WTC11 (cell line): ENCODE measurements at places on chromosomes 12 and 14. TPM values are rescaled to one million over a fixed set of nuclear protein-coding genes. Genes with fewer than 3 reads are reported as not detected.

Gene GARIN6
- not detected in 3 replicates for total RNA-seq

Gene WNT1
- not detected in 3 replicates for total RNA-seq

Gene ABCD2
- total RNA-seq = 0.05 TPM in 2 of 3 replicates, not detected in the other

Gene PLEKHG3
- total RNA-seq = 70.6 to 75.3 TPM (median 71.8 TPM) in 3 replicates

Gene OTUB2
- 3.5 to 4.5 TPM (median 3.9 TPM) in 3 replicates for total RNA-seq

Gene APAF1
- total RNA-seq = 18.4 to 20.6 TPM (median 19.3 TPM) in 3 replicates

Gene TRPV4
- 2.9 to 5.4 TPM (median 5.1 TPM) in 3 replicates for total RNA-seq

Gene ACVRL1
- total RNA-seq = 0.64 to 1.5 TPM (median 0.98 TPM) in 3 replicates

Gene MYH6
- 0.09 to 0.14 TPM (median 0.09 TPM) in 3 replicates for total RNA-seq

- no peak overlapping the region for H3K27ac ChIP-seq
- DNase-seq = no peak
- peaks cover 5% of the 10 kb centered on the region for H3K4me1 ChIP-seq
- peaks cover 41% of the 10 kb centered on the region for H3K27me3 ChIP-seq
Measured at GRCh38 chr14:76371066-76371465, 4.9 kb upstream of the ESRRB start.

DNA sequence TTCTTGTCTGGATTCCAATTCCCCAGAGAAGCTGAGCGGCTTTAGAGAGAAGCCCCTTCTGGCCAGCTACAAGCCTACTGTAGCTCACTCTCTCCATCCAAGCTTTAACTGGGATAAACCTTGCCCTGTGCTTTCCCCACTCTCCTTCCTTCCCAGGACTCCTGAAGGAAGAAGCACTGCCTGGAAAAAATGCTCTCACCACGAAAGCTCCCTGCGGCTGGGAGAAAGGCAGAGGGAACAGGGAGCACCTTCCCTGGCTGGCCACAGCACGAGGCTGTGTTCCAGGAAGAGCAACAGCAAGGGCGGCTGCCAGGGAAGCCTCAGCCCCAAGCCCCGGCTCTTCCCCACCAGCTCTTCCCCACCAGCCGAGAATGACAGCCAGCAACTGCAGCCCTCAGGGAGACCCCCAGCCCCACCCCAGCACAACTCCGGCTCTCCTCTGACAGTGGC lies 40.8 kb upstream of the PNMA1 start:
- no peaks in the 10 kb centered on the region for H3K36me3 ChIP-seq
- peaks cover 67% of the 10 kb centered on the region for H3K4me1 ChIP-seq
- H3K27ac ChIP-seq = peak overlapping the region; percentile 91
- no peak overlapping the region for H3K4me3 ChIP-seq
- DNase-seq = no peak

GRCh38 chr14:34699873-34700621 lies 14.3 kb downstream of the CFL2 start:
- no peaks in the 10 kb centered on the region for H3K36me3 ChIP-seq
- no peak for DNase-seq
- no peaks in the 10 kb centered on the region for H3K4me1 ChIP-seq
- no peaks in the 10 kb centered on the region for H3K27me3 ChIP-seq
- H3K27ac ChIP-seq = no peak overlapping the region

- peak; percentile 38 for DNase-seq
- H3K27me3 ChIP-seq = no peaks in the 10 kb centered on the region
- peaks cover 8% of the 10 kb centered on the region for H3K4me1 ChIP-seq
- H3K36me3 ChIP-seq = peaks cover 7% of the 10 kb centered on the region; the same call in 1 of the 2 replicates
Measured at GRCh38 chr12:121295746-121296617, 527 bp downstream of the CAMKK2 start.

DNA sequence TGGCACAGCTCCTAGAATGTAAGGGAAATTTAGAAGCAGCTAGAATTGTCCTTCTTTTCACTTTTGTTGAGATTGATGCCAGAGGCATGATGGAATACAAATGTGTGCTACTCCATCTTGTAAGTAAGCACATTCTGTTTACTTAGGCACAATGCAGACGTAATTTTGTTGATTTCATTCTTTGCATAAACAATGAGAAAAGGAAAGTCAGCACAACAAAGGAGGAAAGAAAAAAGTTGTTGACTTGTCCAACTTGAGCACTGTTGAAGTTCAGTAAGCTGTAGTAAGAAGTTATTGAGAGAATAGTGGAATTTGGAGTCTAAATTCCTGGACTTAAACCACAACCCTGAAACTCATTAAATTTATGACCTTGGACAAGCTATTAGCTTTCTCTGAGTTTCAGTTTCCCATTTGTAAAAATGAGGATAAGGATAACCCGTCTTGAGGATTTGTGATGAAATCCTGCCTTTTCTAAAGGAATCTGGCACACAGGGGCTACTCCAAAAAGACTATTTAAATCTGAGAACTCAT lies 19.4 kb upstream of the CNTN1 start:
- peaks cover 7% of the 10 kb centered on the region for H3K4me1 ChIP-seq
- DNase-seq = no peak
- H3K36me3 ChIP-seq = peaks cover 3% of the 10 kb centered on the region; the same call in 1 of the 2 replicates
- no peak overlapping the region for H3K27ac ChIP-seq
- H3K27me3 ChIP-seq = no peaks in the 10 kb centered on the region

GRCh38 chr14:54512393-54512792 lies 2.7 kb downstream of the CGRRF1 start:
- no peaks in the 10 kb centered on the region; the same call in 1 of the 2 replicates for H3K27me3 ChIP-seq
- H3K4me3 ChIP-seq = no peak overlapping the region
- peaks cover 29% of the 10 kb centered on the region for H3K36me3 ChIP-seq
- H3K27ac ChIP-seq = no peak overlapping the region

DNA sequence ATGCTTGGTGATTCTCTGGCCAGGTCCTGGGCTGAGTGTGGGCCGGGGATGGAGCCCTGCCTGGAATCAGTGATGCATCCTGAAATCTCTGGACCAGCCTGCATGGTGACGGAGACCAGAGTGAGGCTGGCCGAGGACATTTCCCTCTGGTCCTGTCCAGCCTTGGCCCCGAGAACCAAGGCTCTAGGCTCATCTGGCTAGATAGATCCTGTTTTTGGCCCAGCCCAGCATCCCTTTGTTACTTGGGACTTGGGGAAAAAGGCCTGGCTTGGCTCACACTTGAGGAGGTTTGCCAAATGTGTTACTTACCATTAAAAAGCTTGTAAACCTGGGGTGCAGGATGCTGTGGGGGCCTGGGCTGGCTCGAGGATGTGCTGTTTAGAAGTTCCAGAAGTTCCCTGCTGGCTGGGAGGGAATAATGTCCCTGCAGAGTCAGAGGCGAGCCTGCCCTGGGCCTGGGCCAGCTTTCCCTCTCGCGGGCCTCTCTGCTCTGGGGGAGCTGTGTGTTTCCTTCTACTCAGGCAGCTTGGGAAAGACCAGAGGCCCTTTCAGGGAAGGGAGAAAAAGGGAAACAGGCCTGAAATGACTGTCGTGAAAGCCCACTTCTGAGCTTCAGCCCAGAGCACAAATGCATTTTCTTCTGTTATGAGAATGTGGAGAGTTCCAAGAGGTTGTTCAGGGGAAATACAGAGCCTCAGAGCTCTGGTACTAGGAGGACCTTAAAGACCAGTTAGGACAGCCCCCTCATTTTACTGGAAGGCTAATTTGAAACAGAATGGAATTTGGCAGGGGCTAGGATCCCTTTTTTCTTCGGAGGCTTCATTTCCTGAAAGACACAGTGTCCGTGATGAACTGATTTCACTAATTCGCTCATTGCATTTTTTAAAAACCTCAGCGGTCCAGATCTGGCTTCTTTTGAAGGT lies 47.2 kb upstream of the CTDSP2 start:
- H3K36me3 ChIP-seq = no peaks in the 10 kb centered on the region
- peaks cover 28% of the 10 kb centered on the region for H3K27me3 ChIP-seq
- H3K27ac ChIP-seq = peak overlapping the region; percentile 77
- H3K4me1 ChIP-seq = peaks cover 57% of the 10 kb centered on the region

DNA sequence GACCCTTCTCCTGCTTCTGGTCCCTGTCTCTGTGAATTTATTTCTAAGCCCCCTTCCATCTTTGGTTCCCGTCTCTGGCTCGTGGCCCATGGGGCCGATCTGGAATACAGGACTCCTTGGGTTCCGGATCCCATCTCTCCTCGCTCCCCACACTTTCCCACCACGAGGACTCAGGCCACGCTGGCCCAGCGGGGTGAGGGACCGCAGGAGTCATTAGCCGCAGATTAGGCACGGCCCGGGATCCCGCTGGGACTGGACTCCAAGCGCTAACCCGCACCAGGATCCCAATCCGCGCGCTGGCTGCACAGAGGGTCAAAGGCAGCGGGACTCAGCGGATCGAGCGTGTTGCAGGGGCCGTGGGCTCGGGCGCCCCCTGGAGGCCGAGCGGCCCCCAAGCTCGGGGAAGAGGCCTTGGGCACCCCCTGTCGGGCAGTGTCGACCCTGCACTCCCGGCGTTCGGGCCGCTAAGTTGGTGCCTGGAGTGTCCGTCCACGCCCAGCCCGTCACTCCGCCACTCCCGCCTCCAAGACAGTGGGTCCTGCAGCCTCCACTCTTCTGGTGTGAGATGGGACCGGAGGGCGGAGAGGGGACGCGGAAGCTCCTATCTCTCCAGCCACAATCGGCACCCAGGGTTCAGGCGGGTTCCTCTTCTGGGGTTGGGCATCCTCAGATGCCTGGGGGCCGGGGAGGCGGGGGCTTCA lies 9.5 kb downstream of the SHMT2 start:
- H3K4me1 ChIP-seq = peaks cover 66% of the 10 kb centered on the region
- peak; percentile 90 for DNase-seq
- H3K4me3 ChIP-seq = peak overlapping the region; percentile 84
- H3K36me3 ChIP-seq = peaks cover 8% of the 10 kb centered on the region

DNA sequence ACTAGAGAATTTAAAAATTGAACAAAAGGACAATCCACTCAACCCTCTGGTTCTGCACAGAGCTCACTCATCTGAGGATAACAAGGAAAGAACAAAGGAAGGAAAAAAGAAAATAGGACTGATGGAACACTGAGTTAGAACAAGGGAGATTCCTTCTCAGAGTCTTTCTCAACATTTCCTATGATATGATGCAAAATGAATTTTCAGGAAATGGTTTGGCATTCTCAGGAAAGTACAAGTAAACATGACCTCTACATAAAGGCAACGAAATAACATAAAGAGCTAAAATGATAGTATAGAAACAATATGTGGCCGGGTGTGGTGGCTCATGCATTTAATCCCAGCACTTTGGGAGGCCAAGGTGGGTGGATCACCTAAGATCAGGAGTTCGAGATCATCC lies 135.8 kb downstream of the ITPR2 start:
- no peak for DNase-seq
- no peak overlapping the region for H3K4me3 ChIP-seq
- peaks cover 28% of the 10 kb centered on the region for H3K4me1 ChIP-seq
- 0 out of 2 replicates have a peak overlapping the region, but pooled peaks have one; percentile 31 for H3K27ac ChIP-seq

DNA sequence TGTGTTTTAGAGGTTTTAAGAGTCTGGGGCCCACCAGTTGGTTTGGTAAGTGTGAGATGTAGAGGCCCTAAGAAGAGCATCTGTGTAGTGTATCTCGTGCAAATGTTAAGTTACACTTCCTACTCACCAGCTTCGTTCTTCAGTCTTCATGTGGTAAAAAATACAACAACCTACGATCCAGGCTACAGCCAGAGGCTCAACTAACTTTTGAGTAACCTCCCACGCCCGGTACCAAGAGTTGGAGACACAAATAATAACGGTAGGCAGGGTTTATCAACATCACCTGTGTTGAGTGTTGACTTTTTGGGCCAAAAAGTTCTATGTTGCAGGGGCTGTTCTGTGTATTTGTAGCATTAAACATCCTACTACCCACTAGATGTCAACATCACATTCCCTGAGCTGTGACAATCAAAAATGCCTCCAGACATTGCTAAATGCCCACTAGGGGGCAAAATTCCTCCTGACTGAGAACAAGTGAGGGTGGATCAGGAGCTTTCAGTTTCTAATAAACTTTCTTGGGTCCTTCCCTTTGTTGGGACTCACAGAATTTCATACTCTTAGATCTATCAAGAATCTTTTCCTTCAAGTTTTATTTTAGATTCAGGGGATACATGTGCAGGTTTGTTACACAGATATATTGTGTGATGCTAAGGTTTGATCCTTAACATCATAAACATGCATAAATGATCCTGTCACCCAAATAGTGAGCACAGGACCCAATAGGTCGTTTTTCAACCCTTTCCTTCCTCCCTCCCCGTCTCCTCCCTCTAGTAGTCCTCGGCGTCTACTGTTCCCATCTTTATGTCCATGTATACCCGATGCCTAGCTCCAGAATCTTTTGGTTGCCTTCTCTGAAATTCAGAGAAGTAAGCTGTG lies 94.7 kb downstream of the SLC2A13 start:
- H3K27ac ChIP-seq = peak overlapping the region; percentile 53; the same call in 1 of the 2 replicates
- DNase-seq = peak; percentile 48
- H3K27me3 ChIP-seq = no peaks in the 10 kb centered on the region
- peaks cover 36% of the 10 kb centered on the region for H3K4me1 ChIP-seq

DNA sequence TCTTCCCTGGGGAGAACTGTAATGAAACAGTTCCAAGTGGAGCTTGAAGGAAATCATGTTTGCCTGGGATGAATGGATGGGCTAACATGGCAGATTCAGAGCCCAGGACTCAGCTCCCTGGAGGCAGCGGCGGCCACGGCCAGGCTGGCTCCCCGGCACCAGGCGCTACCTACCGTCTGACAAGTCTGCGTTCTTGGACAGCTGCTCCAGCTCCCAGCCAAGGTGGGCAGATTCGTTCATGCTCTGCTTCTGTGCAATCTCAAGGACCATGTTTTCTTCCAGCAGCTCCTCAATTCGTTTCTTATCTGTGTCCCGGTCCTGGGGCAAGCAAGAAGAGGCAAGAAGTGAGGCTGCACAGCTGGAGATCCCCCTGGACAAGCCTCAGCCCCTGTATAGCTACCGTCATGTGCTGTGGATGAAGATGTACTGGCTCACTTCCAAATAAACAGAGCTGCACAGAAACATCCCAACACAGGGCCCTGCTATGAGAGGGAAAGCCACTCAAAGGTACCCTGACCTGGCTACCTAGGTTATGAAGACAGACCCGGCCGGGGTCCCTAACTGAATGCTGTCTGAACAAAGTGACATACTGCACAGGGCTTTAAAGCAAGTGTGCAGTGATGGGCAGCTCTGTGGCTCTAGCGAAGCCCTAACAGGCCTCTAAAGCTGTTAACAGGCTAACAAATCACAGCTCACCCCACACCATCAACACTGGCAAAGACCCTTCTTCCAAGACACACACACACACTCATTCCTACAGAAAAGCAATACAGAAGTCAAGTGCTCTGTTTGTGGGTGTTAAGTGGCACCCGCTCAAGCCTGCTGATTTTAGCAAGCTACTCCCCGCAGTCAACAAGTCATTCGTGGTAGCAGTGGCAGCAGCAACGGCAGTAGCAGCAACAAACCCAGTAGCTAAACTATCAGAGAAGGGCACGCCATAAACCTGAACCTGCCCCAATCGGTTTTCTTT lies 80.4 kb upstream of the GPR68 start:
- no peaks in the 10 kb centered on the region for H3K27me3 ChIP-seq
- peaks cover 9% of the 10 kb centered on the region for H3K4me1 ChIP-seq
- H3K27ac ChIP-seq = 0 out of 2 replicates have a peak overlapping the region, but pooled peaks have one; percentile 32

DNA sequence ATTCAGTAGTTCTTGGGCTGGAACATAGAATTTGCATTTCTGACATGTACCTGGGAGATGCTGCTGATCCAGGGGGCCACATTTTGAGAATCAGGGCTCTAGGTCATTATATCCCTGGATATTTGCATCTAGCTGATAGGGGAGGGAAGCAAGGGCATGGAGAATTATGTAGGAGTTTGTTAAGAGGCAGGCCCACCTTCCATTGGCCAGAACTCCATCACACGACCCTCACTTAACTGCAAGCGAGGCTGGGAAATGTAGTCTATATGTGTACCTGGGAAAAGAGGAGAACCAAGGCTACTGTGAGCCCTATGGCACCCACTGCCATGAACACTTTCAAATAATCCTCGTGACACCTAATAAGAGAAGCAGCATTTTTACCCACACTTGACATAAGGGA lies 657.6 kb downstream of the MED13L start:
- no peak for DNase-seq
- no peak overlapping the region for H3K4me3 ChIP-seq
- H3K27ac ChIP-seq = no peak overlapping the region
- H3K36me3 ChIP-seq = peaks cover 2% of the 10 kb centered on the region; the same call in 1 of the 2 replicates

- DNase-seq = peak; percentile 61
- peaks cover 22% of the 10 kb centered on the region for H3K4me1 ChIP-seq
Measured at GRCh38 chr14:77059276-77059915, 30.9 kb upstream of the IRF2BPL start.
